ENCODE measurements at places on chromosomes 5 and 9.
A peak's percentile ranks its signal among the peaks of the same experiment; 100 is the strongest.

GRCh38 chr9:35627575-35627974 lies 9.4 kb upstream of the CD72 start:
- H3K4me1 ChIP-seq, result no peaks in the 10 kb centered on the region
- no peaks in the 10 kb centered on the region for H3K36me3 ChIP-seq
- no peak overlapping the region for H3K4me3 ChIP-seq
- no peak for DNase-seq

DNA sequence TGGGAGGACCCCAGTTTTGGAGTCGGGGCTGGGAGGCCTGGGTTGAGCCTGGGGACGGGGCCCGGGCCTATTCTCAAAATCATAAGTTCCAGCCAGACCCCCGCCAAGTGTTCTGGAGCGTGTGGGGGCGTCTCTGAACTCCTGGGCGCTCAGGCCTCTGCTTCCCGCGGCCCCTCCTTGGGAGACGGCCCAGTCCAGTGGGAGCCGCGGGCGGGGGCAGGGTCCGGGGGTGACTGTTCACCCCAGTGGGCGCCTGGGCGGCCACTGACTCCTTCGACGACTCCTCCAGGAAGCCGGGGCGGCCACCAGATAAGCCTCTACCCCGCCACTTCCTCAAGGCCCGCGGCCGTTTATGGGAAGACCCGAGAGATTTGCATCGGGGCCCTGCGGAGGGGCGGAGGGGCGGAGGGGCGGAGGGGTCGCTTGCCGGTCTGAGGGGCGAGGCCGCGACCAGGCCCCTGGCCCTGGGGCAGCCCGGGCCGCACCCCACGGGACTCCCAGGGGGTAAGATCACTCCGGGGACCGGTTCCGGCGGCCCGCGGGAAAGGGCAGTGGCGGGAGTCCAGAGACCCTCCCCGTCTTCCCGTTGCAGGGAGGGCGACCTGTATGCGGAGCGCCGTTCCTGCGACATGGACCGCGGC lies 655 bp downstream of the TOR4A start:
- peak overlapping the region; percentile 86 for H3K27ac ChIP-seq
- peak overlapping the region; percentile 54 for H3K4me3 ChIP-seq
- H3K4me1 ChIP-seq, result peaks cover 75% of the 10 kb centered on the region
- no peaks in the 10 kb centered on the region for H3K27me3 ChIP-seq

- H3K4me3 ChIP-seq, result no peak overlapping the region
- no peaks in the 10 kb centered on the region for H3K36me3 ChIP-seq
- no peaks in the 10 kb centered on the region for H3K27me3 ChIP-seq
- no peak overlapping the region for H3K27ac ChIP-seq
- DNase-seq, result no peak
These were observed 138.6 kb upstream of the RASA1 start for GRCh38 chr5:87129046-87129445.

DNA sequence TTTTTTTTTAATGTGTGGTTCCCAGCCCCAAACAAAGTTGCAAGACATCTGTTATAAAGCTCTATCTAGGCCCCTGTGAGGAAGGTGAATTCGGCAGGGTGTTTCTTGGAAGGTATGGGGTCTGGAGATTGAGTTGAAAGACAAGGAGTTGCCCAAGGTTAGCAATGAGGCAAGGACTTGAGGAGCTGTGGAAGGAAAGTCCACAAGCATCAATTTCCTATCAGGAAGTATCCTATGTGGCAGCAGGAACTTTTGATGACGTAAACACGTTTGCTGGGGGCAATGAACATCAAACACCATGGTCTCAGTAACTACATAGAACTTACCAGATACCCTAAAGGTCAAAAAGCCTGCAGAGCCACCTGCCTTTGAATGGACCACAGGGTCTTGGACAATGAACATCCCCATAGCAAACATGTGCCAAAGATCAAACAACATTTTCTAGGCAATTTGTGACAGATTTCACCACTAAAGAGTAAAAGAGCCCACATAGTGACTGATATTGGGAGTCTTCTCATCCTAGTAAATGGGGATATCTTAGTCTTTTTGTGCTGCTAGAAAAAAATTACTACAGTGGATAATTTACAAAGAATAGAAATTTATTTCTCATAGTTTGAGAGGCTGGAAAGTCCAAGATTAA lies 145.1 kb downstream of the GCNT1 start:
- no peak overlapping the region for H3K4me3 ChIP-seq
- H3K36me3 ChIP-seq, result no peaks in the 10 kb centered on the region
- H3K27me3 ChIP-seq, result no peaks in the 10 kb centered on the region
- no peak for DNase-seq
- no peaks in the 10 kb centered on the region for H3K4me1 ChIP-seq

DNA sequence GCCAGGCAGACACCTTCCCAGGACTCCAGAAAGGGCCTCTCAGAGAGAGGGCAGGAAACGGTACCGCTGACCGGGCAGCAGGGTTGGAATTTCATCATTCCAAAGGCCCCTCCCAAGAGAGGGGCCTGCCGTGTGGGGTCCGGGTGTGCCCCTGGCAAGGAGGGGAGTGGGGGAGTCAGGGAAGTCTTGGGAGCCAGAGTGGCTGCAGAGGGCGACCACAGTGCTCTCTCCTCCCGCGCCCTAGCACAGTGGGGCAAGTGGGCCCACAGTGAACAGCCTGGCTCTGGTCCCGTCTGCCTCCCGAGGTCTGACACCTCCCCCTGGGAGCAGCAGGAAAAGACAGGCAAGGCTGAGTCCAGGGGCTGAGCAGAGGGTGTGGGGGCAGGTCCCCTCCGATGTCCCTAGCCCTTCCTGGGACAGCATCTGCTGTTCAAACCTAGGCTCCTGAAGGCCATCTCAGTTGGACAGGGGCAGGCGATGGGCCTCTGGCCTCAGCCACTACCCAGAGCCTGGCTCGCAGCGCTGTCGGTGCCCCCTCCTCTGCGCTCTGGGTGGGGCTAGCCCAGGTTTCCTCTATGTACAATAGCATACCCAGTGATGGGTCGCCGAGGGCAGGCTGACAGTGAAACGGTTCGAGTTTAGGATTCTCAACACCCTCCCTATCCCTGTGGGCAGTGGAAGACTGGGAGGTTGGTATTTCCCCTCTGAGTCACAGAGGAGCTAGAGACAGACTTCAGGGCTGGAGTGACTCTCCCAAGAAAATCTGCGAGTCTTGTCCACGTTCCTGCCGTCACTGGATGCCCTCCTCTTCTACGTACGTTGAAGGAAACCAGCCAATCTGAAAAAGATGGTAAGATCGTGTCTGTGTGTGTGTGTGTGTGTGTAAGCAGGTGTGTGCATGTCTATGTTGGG lies 25.4 kb upstream of the SARDH start:
- no peak overlapping the region for H3K27ac ChIP-seq
- no peak overlapping the region for H3K4me3 ChIP-seq
- H3K36me3 ChIP-seq, result peaks cover 58% of the 10 kb centered on the region
- H3K4me1 ChIP-seq, result no peaks in the 10 kb centered on the region

DNA sequence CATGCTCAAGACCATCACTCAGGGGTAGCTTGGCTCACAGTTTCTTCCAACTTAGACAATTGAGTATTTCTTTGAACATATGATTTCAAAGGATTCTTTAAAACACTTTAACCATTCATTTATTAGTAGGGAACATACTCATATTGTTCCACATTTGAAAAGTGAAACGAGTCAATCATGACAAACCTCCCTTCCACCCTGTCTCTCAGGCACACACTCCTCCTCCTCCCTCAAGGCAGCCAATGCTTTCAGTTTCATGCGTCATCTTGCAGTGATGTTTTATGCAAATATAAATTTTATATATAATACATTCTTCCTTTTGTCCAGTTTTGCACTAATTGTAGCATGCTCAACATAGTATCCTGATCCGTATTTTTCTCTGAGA lies 126.0 kb upstream of the BOD1 start:
- H3K36me3 ChIP-seq, result no peaks in the 10 kb centered on the region
- no peak for DNase-seq
- no peak overlapping the region for H3K27ac ChIP-seq
- H3K27me3 ChIP-seq, result no peaks in the 10 kb centered on the region
- no peak overlapping the region for H3K4me3 ChIP-seq

DNA sequence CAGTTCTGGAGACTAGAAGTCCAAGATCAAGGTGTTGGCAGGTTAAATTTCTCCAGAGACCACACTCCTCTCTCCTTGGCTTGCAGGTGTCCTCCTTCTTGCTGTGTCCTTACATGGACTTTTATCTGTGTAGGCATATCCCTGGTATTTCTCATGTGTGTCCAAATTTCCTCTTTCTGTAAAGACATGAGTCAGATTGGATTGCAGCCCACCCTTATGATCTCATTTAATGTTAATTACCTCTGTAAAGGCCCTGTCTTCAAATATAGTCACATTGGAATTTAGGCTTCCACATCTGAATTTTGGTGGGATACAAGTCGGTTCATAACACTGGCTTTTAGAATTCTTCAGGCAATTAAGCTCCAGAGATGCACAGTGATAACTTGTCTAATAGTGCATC lies 322.2 kb upstream of the GRIA1 start:
- no peak for DNase-seq
- no peaks in the 10 kb centered on the region for H3K4me1 ChIP-seq
- H3K4me3 ChIP-seq, result no peak overlapping the region
- H3K27ac ChIP-seq, result no peak overlapping the region
- no peaks in the 10 kb centered on the region for H3K27me3 ChIP-seq

- H3K27me3 ChIP-seq, result no peaks in the 10 kb centered on the region
- peaks cover 13% of the 10 kb centered on the region for H3K36me3 ChIP-seq
- no peaks in the 10 kb centered on the region for H3K4me1 ChIP-seq
- no peak overlapping the region for H3K4me3 ChIP-seq
These were observed 34.4 kb upstream of the SARDH start for GRCh38 chr9:133772581-133772980.

DNA sequence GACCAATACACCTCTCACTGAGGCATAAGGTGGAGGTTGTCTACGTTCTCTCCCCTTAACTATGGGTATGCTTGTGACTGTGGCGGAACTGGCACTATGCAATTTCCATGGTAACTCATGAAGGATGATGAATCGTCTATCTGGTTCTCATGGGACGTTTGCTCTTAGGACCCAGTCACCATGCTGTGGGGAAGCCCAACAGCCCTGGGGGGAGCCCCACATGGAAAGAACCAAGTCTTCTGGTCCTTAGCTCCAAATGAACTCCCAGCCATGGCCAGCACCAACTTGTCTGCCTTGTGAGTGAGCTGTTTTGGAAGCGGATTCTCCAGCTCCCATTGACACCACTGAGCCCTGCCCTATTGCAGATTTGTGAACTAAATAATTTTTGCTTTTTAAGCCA lies 188.7 kb upstream of the S1PR3 start:
- no peaks in the 10 kb centered on the region for H3K36me3 ChIP-seq
- no peak for DNase-seq
- H3K4me3 ChIP-seq, result no peak overlapping the region
- no peak overlapping the region for H3K27ac ChIP-seq

- no peaks in the 10 kb centered on the region for H3K27me3 ChIP-seq
- no peak overlapping the region for H3K27ac ChIP-seq
- H3K36me3 ChIP-seq, result no peaks in the 10 kb centered on the region
- H3K4me1 ChIP-seq, result no peaks in the 10 kb centered on the region
These were observed 485.6 kb upstream of the NUDT12 start for GRCh38 chr5:104048231-104048630.

GRCh38 chr9:78857373-78858225 lies 560.7 kb downstream of the PSAT1 start:
- DNase-seq, result no peak
- no peaks in the 10 kb centered on the region for H3K4me1 ChIP-seq
- no peaks in the 10 kb centered on the region for H3K27me3 ChIP-seq
- no peak overlapping the region for H3K4me3 ChIP-seq

- peaks cover 22% of the 10 kb centered on the region for H3K4me1 ChIP-seq
- H3K27me3 ChIP-seq, result no peaks in the 10 kb centered on the region
- no peak overlapping the region for H3K4me3 ChIP-seq
- H3K27ac ChIP-seq, result peak overlapping the region; percentile 33
- no peaks in the 10 kb centered on the region for H3K36me3 ChIP-seq
These were observed 71.0 kb downstream of the PGM5 start for GRCh38 chr9:68427216-68427977.

- H3K27me3 ChIP-seq, result no peaks in the 10 kb centered on the region
- H3K4me1 ChIP-seq, result peaks cover 10% of the 10 kb centered on the region
- DNase-seq, result no peak
- H3K36me3 ChIP-seq, result no peaks in the 10 kb centered on the region
- no peak overlapping the region for H3K27ac ChIP-seq
These were observed 24.2 kb downstream of the CORO2A start for GRCh38 chr9:98168153-98168780.

- H3K4me3 ChIP-seq, result no peak overlapping the region
- no peak overlapping the region for H3K27ac ChIP-seq
- H3K36me3 ChIP-seq, result peaks cover 99% of the 10 kb centered on the region
- no peak for DNase-seq
These were observed 42.5 kb downstream of the SFXN1 start for GRCh38 chr5:175520873-175521272.

- no peak overlapping the region for H3K4me3 ChIP-seq
- H3K36me3 ChIP-seq, result no peaks in the 10 kb centered on the region
- no peaks in the 10 kb centered on the region for H3K27me3 ChIP-seq
- DNase-seq, result no peak
- H3K4me1 ChIP-seq, result no peaks in the 10 kb centered on the region
These were observed 194.8 kb downstream of the SPOCK1 start for GRCh38 chr5:137304226-137304874.

- H3K27me3 ChIP-seq, result no peaks in the 10 kb centered on the region
- no peak overlapping the region for H3K4me3 ChIP-seq
- DNase-seq, result no peak
- H3K36me3 ChIP-seq, result no peaks in the 10 kb centered on the region
These were observed 71.3 kb downstream of the GLIS3 start for GRCh38 chr9:4228606-4229005.

- H3K27ac ChIP-seq, result no peak overlapping the region
- no peak overlapping the region for H3K4me3 ChIP-seq
- DNase-seq, result no peak
- H3K27me3 ChIP-seq, result no peaks in the 10 kb centered on the region
- peaks cover 3% of the 10 kb centered on the region for H3K4me1 ChIP-seq
These were observed 81.2 kb downstream of the ALDH1A1 start for GRCh38 chr9:72871685-72872084.

DNA sequence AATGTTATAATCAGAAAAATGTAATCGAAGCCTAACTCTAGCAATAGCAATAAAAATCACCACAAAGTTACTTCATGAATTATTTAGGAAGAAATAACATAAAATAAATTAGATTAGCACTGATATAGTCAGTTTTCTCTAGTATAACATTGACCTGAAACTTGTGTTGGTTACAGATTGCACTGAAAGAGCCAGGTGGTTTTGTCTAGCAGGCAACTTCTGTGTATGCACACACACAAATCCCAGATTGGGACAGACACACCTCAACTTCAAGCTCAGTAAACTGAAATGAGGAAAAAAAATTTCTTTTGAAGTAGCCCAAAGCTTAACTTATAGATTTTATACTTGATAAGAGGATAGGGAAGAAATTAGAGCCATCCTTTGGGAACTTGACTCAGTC lies 129.3 kb downstream of the EFNA5 start:
- H3K36me3 ChIP-seq, result no peaks in the 10 kb centered on the region
- H3K27me3 ChIP-seq, result no peaks in the 10 kb centered on the region
- no peak for DNase-seq
- no peak overlapping the region for H3K4me3 ChIP-seq
- H3K27ac ChIP-seq, result peak overlapping the region; percentile 9

GRCh38 chr5:169426784-169427183 lies 125.8 kb upstream of the SLIT3 start:
- no peak for DNase-seq
- H3K4me1 ChIP-seq, result peaks cover 11% of the 10 kb centered on the region
- no peaks in the 10 kb centered on the region for H3K27me3 ChIP-seq
- no peak overlapping the region for H3K27ac ChIP-seq
- no peaks in the 10 kb centered on the region for H3K36me3 ChIP-seq

GRCh38 chr9:120742951-120743416 lies 28.7 kb upstream of the MEGF9 start:
- H3K4me1 ChIP-seq, result no peaks in the 10 kb centered on the region
- no peak for DNase-seq
- no peak overlapping the region for H3K27ac ChIP-seq
- no peaks in the 10 kb centered on the region for H3K27me3 ChIP-seq
- H3K36me3 ChIP-seq, result no peaks in the 10 kb centered on the region
